ENCODE measurements at places on chromosomes 13 and 19.
A peak's percentile ranks its signal among the peaks of the same experiment; 100 is the strongest.

DNA sequence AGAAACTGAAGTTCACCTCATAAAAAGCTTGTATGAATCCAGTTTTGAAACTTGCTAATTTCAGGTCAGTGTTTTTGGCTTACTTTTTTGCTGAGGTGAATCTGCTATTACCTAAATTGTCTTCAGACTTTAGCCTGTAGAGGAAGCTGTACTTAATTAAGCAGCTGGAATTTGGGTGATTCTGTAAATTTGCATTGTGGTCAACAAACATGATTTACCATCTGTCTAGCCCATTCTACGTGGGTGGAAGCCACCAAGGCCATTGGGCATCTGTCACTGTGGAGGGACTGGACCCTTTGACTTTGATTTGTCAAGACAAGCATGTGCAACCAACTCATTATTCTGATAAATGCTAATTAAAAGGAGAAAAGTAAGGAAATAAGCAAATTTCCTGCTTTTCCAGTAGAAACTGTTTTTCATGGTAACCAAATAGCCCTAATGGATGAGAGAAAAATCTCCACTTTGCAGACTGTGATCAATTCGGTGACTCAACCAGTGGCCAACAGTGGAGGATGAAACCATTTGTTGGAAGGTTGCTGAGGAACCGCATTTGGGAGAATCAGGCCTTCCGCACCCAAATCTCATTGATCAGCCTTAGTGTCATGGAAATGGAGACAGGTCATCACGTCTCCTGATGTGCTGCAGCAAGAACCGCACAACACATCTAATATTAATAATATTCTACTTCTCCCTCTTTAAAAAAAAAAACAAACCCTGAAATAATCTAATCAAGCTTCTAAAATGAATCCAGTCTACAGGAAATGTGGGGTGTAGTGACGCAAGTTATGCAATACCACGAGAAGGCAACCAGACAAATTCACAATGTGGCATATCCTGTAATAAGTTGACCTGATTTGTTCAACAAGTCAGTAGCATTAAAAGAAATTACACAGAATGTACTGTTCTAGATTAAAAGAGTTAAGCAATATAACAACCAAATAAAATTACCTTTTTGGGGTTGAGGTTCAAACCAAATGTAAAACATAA lies 54.3 kb downstream of the GARRE1 start:
- DNase-seq: no peak

DNA sequence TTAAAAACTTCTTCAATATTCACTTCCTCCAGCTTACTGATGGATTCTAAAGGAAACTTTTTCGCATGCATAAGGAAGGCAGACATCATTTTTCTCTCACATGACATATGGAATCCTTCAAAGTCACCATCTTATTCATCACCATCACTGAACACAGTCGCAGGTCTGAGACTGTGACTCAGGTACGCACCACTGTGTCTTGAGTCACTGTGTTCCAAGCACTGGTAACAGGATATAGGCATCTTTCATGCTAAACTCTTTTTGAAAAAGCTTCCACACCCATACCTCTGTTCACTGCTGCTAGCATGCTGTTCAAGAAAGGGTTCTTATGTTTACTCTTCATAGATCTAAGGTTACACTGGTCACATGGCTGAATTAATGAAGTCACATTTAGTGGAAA lies 67.0 kb upstream of the SIAH3 start:
- no peak for DNase-seq

DNA sequence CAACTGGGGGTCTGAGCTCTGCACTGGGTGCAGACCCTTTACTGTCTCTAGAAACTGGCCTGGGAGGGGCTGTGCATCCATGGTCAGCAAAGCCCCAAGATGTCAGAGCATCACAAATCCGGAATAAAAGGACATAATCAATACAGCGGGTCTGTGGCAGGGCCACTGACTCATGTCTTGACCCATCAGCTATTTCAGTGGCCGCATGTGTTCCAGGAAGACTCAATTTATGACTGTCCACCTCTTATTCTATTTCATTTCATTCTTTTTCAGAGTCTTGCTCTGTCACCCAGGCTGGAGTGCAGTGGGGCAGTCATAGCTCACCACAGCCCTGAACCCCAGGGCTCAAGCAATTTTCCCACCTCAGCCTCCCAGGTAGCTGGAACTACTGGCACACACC lies 53.2 kb downstream of the PEX11G start:
- no peak for DNase-seq

GRCh38 chr13:109093998-109094397 lies 464.6 kb downstream of the MYO16 start:
- DNase-seq: no peak

GRCh38 chr19:53900191-53900860 lies 8.8 kb upstream of the CACNG7 start:
- no peak for DNase-seq

- DNase-seq: peak; percentile 40
Measured at GRCh38 chr13:95643571-95643935, 953 bp downstream of the DZIP1 start.

DNA sequence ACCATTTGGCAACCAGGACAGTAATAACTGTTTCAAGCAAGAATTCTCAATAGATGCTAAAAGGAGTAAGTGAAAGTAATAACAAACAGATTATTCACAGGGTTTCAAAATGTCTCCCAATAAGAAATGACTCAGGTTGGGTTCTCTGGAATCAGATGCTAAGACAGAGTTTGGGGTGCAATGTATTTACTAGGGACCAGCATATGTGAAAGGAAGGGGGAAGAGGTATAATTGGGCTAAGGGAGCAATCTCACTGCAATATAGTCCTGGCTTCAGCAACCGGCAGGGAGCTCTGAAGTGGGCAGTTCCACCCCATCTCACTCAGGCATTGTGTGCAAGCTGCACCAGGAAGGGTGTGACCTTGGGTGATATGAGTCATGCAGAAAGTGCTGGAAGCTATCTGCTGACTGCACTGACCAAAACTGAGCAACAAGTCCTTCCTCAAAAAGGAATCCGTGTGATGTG lies 23.4 kb downstream of the ZDHHC20 start:
- DNase-seq: peak; percentile 46

- DNase-seq: no peak
Measured at GRCh38 chr13:108086678-108087077, 128.7 kb downstream of the LIG4 start.

DNA sequence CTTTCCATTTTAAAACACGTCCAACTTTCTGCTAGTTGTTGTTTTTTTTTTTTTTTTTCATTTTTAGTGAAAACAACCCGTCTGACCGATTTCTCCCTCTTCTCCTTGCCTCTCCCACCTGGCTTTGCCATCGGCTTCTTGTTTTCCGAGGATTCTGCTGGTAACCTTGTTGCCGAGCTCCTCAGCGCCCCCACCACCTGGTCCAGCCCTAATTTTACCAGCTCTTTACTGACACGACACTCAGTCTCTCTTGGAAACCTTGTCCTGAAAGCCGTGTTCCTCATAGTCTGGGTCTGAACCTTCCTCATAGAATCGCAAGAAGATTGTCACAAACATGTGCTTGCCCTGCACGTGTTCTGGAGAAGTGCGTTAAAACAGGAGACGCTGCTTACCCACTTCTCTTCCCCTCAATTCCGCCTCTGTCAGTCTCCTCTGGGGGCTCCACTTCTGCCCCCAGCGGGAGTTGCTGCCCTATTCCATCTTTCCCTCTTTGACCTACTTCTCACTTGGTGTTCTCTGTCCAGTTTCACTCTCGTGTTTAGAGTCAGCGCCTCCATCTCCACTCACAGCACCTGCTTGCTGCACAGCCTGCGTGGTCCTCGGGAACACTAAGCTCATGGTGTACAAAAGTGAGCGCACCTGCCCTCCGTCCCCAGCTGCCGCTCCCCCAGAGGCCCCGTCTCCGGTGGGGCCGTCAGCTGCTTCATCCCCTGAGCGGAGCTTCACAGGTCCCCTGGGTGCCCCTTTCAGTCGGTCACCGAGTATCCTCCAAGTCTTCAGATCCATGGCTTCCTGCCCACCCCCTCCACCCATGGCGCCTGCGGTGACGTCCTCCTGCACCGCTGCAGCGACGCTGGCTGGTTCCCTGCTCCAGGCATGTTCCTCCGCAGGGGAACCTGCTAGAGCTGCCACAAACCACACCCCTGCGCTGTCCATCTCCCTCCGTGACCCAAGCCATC lies 65.1 kb downstream of the TM9SF2 start:
- DNase-seq: no peak

DNA sequence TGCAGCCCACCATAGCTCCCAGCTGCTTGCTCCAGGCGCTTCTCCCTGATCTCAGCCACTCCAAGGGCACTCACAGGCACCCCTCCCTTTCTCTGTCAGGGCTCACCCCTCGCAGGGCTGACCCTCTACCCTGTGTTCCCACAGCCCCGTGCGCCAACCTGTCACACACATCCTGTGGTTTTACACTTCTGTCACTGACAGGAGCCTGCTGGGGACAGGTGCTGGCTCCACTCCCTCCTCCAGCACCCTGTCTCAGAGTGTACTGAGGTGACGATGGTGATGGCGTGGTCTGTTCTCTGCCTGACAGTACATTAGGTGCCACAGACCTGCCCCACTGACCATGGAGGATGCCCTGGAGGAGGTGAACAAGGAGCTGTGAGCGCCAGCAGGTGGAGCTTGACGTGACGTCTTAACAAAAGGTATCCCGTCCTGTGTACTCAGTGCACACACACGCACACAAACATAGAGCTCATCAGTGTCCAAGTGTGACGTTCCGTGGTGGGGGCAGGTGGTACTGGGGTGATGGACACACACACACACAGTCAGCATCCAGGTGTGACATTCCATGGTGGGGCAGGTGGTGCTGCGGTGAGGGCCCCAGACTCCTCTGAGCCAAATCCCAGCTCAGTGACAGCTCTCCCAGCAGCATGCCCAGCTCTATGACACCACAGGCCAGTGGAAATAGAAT lies 20.9 kb downstream of the C19orf44 start:
- no peak for DNase-seq

- no peak for DNase-seq
Measured at GRCh38 chr13:20291037-20291436, 58.9 kb upstream of the GJB6 start.

DNA sequence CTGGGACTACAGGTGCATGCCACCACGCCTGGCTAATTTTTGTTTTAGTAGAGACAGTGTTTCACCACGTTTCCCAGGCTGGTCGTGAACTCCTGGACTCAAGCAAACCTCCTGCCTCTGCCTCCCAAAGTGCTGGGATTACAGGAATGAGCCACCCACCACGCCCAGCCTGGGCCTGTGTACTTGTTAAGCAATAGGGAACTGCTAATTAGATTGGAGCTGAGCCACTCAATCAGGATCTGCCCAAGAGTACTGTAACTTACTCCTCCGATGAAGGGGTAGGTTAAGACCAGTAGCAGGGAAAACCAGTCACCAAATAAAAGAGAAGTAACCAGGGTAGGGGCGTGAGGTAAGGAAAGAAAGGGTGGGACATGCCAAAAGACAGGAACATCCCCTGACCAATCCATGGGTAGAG lies 2.3 kb downstream of the DDX39A start:
- no peak for DNase-seq

- DNase-seq: no peak
Measured at GRCh38 chr13:99965329-99966000, 6.1 kb downstream of the ZIC5 start.

DNA sequence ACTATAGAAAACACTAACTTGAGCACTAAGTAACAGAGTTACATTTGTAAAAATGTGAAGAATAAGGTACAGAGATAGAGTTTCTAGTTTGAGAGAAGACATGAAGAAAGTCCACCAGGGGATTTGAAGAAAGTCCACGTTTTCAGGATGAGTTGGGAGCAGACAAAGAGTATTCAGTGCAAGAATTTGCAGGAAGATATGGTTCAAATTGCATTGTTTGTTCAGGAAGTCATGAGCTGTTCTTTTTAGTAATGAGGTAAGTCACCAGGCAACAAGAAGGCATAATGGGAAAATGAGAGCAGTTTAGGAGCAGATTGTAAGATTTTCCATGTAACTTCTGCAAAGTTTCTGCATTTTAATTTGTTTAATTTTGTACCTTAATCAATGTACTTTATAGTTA lies 618.0 kb downstream of the DACH1 start:
- no peak for DNase-seq

DNA sequence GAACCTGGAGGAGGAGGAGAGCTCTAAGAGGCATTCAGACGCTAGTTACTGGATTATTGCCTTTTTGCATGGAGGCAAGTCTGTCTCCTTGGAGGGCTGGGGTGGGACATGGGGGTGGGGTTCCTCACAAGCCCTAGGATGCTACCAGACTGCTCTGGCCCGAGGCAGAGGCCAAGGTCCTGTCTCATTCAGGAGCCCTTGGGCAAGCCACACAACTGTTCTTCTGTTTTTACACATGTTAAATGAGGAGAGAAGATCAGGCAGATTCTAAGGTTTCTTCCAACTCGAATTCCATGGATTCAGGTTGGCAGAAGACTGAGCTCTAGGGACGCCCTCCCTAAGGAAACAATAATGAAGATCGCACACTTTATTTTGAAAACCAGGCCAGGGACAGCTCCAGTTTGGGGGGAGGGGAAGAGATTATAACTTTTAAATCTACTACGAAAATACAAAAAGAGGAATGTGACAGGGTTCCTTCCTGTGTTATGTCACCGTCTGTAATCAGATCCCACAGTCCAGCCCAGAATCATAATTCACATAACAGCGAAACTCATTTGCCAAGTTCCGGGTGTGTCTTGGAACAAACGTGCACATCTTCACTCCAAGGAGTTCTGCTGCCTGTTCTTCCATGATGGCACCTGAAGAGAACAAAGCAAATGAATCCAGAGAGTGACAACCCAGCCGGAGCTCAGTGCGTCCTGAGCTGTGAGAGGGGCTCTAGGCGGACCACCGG lies 25.2 kb downstream of the IL17D start:
- peak; percentile 66 for DNase-seq

DNA sequence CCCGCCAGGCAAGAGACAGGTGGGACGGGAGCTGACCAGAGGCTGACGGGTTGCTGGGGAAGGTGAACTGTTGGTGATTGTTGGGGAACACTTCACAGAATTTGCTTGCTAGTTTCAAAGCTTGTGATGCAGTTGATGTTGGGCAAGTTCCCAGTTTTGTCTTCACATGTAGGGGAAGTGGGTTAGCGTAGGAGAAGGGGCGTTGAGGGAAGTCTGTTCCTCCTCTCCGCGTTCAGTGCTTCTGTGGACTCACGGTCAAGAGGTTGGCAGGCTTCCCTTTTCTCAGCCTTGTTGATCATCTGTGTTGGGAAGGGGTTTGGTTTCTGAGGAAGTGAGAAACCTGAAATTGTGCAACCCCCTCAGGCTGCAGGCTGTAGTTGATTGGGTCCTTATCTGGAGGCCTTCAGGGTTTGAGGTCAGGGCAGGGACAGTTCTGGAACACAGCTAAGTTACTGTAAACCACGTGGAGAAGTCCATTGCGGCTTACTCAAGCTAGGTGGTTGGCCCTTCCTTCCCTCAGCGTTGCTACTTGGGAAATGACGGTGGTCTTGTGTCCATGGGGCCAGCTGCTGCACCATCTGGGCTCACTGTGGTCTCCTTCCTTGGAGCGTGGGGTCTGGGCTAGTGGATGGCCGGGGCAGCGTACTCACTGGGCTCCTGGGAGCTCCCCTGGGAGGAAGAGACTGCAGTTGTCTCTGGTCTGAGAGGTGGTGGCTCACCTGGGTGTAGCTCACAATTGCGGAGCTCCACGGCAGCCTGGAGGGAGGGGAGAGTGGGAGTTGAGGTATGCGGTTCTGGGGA lies 7.5 kb downstream of the RPS9 start:
- DNase-seq: peak; percentile 83

DNA sequence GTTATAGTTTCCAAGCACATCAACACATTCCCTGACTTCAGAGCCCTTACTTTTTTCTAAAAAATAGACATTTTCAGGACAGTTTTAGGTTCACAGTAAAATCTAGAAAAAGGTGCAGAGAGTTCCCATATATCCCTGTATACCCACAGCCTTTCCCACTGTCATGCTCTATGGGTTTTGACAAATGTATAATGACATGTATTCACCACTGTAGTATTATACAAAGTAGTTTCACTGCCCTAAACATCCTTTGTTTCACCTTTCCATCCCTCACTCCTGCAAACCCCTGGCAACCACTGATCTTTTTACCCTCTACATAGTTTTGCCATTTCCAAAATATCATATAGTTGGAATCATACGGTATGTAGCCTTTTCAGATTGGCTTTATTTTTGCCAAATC lies 15.6 kb downstream of the NAA16 start:
- no peak for DNase-seq
